Upper lobe of right lung (tissue), 1 donor: ENCODE measurements at places on chromosomes 11 and 22. TPM values are rescaled to one million over a fixed set of nuclear protein-coding genes. Genes with fewer than 3 reads are reported as not detected.
A peak's percentile ranks its signal among the peaks of the same experiment; 100 is the strongest.

- DNase-seq = no peak
Measured at GRCh38 chr11:131386408-131386807, 16.0 kb downstream of the NTM start.

DNA sequence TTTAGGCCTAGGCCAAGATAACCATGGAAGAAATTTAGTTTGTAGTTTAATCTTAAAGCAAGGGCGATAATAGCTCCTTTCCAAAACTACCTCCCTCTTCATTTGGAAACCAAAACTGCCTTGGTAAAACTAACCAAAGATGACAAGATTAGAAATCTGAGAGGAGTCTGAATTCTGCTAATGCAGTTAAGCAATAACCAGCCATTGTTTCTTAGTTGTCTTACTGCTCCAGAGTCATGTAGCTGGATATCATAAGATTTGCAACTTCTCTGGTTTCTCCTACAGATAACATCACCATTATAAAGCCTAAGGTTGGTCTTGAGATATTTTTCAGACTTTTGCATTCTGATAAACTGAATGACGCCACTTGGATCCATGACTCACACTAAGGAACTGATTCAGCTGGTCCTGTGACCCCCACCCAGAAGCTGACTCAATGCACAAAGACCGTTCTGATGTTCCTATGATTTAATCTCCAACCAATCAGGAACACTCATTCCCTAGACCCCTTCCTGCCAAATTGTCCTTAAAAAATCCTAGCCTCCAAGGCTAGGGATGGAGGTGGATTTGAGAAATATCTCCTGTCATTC, 200.8 kb downstream of the LUZP2 start:
- no peak for DNase-seq

DNA sequence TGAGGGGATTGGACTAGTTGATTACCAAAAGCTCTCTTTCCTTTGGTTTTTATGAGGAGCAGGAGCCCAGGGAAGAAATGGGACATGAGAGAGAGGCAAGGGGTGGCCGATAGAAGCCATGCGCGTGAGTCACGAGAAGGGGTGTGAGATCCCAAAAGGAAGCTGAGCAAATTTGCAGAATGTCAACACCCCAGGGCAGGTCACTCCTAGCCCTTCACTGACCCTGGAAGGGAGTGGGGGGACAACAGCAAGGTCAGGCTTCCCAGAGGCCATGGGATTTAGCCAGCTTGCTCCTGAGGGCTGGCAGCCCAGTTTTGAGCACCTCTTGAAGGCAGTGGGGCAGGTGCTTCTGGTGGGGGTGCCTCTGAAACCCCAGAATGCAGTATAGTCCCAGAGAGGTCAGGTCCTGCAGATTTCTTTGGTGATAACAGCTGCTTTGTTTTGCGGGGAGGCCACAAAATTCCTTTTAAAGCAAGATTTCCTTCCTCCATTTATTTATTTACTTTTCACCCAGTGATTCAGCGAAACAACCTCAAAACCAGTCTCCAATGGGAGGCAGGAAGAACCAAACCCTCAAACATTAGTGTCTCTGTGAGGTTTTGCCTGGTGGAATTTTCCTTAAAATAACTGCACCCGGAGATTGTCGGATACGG, 40.1 kb upstream of the TIMP3 start:
- no peak for DNase-seq

GRCh38 chr11:99865951-99866350, 821.1 kb upstream of the ARHGAP42 start:
- no peak for DNase-seq

GRCh38 chr22:28009272-28009827, 90.3 kb upstream of the PITPNB start:
- peak; percentile 85 for DNase-seq

- DNase-seq = no peak
Measured at GRCh38 chr11:117011541-117011898, 86.7 kb downstream of the SIK3 start.

The GLYAT gene
- not detected for total RNA-seq

- DNase-seq = no peak
Measured at GRCh38 chr11:100031973-100032372, 655.1 kb upstream of the ARHGAP42 start.

The VWCE gene
- total RNA-seq = 1.5 TPM

DNA sequence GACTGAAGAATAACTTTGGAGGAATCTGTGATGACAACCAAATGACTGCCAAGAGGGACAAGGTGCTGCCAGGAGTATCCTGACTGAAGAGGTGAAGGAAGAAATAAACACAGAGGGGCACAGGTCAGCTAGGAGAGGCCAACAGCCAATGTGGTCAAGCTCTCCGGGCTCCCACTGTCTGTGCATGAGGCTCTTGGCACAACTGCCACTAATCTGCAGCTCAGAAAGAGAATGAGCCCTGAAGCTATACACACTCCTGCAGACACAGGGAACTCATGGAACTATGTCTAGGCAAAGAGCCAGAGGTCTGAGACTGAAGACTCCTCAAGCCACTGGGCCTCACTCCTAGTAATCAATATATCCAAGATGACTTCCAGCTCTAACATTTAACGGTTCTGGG, 7.0 kb downstream of the THRSP start:
- no peak for DNase-seq

- DNase-seq = no peak
Measured at GRCh38 chr22:17035246-17035645, 27.2 kb upstream of the GAB4 start.

DNA sequence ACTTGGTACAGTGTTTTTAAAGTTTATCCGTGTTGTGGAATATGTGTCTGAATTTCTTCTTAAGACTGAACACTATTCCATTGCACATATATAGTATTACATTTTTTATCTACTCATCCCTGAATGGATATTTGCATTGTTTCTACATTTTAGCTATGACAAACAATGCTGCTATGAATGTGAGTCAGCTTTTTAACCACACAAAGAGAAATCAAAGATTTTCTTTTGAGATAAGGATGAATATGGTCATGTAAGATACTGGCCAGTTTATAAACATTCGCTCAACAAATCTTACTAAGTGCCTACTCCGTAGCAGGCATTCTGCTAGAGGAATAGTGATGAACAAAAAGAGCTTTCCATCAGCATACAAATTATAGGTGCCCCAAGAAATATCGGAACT, 16.5 kb upstream of the OR9G4 start:
- no peak for DNase-seq

GRCh38 chr22:19659805-19660345, 54.4 kb upstream of the SEPTIN5 start:
- DNase-seq = no peak

GRCh38 chr22:31137721-31138120, 2.6 kb downstream of the PLA2G3 start:
- peak; percentile 41 for DNase-seq

DNA sequence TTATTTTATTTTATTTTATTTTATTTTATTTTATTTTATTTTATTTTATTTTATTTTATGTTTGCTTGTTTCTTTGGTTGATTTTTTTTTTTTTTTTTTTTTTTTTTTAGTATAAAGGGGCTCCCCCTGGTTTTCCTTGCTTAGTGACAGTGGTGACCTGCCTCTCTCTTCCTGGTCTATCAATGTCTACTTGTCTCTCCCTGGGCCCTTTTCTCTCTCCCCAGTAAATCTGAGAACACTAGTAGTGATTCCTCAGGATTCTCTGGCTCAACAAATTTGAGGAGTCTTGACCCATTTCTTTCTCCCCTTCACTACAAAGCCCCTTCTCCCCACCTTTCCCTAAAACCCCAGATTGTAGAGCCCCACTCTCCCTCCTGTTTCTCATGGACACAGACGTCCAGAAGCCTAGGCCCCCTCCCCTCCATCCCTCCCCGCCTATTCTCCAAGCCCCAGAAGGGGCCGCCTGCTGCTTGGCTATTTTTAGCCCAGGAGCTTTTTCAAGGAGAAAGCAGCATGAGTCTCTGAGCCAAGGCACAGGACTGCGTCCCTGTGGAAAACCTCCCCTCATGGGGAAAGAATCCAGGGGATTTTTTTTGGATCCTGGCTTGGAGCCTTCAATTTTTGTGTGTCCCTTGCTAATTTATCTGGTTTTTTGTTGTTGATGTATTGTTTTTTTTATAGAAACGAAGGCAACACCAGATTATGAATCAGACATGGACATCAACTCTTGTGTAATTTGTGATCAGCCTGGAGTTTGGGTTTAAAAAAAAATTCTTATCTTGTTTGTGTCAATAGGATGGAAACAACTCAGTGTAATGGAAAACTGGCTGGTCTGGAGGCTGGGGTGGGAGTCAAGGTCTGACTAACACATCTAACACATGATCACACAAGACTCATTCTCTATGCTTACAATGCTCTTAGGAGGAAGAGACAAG, 17.5 kb upstream of the ACCSL start:
- no peak for DNase-seq

The SERPIND1 gene
- total RNA-seq = 0.58 TPM

The UEVLD gene
- 24.0 TPM for total RNA-seq

The ROBO4 gene
- 75.0 TPM for total RNA-seq

DNA sequence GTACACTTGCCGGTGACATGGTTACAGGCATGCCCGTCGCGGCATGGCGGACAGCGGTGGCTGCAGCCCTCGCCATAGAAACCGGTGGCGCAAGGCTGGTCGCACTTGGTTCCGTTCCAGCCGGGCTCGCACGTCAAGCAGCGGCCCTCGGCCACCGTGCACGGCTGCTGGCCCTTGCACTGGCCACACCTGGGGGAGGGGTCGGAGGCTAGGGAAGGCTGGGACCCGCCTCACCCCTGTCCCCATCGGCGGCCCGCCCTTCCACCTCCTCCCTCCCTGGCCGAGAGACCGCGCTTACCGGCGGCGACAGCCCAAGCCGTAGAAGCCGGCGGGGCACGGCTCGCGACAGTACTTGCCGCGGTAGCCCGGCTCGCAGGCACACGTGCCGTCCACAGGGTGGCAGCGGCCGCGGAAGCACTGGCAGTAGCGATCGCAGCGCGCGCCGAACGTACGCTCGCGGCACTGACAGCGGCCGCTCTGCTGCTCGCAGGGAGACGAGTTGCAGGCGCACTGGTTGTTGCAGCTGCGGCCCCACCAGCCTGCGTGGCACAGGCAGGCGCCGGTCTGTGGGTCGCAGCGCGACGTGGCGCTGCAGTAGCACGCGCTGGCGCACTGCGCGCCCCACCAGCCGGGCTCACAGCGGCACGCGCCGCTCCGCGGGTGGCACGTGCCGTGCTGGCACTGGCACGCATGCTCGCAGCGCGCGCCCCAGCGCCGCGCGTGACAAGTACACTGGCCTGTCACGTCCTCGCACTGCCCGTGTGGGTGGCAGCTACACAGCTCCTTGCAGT, 6.7 kb downstream of the SCARF2 start:
- DNase-seq = peak; percentile 80

The TPST2 gene
- 83.1 TPM for total RNA-seq

DNA sequence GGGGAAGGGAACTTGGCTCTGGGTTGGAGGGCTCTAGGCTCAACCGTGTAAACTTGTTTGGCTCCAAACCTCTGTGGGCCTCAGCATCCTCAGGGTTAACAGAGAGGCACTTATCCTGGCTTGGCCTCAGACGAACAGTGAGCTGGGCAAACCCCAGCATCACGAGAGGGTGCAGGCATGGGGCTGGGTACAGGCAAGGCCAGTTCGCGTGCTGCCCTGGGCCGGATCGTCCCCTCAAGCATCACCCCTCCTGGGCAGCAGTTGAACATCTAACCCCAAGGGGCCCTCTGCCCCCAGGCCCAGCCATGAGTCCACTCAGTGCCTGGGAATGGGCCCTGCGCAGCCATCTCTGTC, 1.9 kb downstream of the EHBP1L1 start:
- no peak for DNase-seq

The SUN2 gene
- 242 TPM for total RNA-seq

GRCh38 chr11:15276621-15277020, 161.9 kb downstream of the INSC start:
- DNase-seq = no peak

DNA sequence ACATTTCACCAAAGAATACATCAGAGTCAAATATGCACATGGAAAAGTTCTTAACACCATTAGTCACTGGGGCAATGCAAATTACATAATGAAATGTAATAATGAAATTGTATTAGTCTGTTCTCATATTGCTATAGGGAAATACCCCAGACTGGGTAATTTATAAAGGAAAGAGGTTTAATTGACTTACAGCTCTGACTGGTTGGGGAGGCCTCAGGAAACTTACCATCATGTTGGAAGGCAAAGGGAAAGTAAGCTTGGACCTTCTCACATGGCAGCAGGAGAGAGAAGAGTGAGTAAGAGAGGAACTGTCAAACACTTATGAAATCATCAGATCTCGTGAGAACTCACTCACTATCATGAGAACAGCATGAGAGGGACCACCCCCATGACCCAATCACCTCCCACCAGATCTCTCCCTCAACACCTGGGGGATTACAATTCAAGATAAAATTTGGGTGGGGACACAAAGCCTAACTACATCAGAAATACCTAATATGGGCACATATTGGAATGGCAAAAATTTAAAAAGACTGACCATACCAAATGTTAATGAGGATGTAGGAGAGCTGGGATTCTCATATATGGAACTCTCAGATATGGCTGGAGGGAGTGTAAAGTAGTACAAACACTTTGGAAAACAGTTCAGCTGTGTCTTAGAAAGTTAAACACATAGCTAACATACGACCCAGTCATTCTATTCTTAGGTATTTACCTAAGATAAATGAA, 65.1 kb upstream of the CD44 start:
- no peak for DNase-seq

GRCh38 chr11:130940706-130941105, 24.4 kb upstream of the SNX19 start:
- DNase-seq = no peak

The LYVE1 gene
- 108 TPM for total RNA-seq

The OR5F1 gene
- total RNA-seq = not detected
